ENCODE measurements at places on chromosomes 12 and 14. TPM values are rescaled to one million over a fixed set of nuclear protein-coding genes. Genes with fewer than 3 reads are reported as not detected.

DNA sequence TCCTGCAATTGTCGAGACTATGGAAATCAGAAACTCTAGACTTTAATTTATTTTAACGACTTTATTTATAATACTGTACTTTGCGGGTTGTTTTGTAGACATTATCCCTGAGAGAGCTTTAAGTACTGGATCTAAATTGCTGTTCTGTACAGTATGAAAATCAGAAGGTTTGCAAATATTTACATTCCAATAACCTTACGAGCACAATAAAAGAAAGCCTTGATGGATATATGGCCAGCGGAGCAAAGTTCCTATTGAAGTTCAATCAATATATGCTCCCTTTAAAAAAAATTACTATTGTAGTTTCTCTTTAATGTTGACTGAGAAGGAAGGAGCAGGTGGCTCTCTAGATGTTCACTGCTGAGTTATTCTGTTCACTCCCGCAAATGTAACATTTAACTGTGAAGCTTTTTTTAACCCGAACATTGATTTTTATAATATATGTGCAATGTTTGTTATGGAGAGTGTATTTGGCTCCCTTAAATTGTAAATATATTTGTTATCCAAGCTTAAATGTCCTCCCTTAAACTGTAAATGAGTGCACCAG is 235.3 kb downstream of the PLCZ1 start:
- DNase-seq, result no peak

DNA sequence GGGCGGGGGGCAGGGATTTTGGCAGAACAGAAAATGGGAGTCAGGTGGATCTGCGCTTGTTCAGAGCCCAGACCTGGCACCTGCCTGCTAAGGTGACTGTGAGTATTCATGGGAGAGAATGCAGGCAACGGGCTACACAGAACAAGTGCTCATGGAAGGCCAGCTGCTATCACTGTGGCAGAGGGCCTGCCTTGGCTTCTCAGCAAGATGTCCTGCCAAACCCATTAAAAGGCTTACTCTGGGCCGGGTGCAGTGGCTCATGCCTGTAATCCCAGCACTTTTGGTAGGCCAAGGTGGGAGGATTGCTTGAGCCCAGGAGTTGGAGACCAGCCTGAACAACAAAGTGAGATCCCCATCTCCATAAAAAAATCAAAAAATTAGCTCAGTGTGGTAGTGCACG is 21.0 kb downstream of the DIO3 start:
- DNase-seq, result no peak

DNA sequence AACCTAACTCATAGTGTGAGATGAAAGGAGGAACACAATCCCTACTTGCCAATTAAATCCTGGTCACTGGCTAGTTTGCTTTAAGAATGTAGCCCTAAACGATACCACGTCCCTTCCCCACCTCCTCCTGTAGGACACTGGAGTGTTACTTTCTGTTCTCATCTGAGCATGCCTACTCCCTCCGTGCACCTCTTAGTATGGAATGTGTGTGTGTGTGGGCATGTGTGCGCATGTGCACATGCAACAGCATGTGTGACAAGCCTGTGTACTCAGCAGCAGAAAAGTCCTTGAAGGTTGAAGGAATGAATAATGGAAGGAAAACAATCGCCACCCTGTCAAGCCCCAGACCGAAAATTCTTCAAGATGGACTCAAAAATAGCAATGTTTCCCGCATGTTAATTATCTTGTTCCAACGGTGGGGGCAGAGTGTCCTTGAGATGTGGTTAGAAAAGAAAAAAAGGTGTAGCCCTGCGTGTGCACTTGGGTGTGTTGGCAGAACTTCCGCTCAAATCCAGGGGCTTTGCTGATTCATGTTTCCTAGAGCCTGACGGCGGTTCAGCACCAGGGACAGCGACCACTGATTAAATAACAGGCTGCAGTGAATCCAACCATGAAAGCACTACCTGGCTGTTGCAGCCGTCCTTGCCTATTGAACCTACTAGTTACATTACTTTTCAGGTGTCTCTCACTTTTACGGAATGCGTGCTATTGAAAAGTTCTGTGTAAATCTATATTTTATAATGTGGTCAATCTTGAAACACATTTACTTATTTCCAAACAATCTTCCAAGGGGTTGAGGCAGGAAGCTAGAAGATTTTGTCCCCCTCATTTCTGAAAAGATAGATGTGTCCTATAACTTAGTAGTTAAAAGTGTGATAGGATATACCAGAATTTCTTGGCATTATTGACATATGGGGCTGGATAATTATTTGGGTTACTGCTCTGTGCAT is 79.8 kb downstream of the SRRM4 start:
- DNase-seq, result peak; percentile 23

The ZDHHC22 gene
- not detected for total RNA-seq

GRCh38 chr12:92745856-92746550 is 43.2 kb downstream of the PLEKHG7 start:
- DNase-seq, result peak; percentile 31

DNA sequence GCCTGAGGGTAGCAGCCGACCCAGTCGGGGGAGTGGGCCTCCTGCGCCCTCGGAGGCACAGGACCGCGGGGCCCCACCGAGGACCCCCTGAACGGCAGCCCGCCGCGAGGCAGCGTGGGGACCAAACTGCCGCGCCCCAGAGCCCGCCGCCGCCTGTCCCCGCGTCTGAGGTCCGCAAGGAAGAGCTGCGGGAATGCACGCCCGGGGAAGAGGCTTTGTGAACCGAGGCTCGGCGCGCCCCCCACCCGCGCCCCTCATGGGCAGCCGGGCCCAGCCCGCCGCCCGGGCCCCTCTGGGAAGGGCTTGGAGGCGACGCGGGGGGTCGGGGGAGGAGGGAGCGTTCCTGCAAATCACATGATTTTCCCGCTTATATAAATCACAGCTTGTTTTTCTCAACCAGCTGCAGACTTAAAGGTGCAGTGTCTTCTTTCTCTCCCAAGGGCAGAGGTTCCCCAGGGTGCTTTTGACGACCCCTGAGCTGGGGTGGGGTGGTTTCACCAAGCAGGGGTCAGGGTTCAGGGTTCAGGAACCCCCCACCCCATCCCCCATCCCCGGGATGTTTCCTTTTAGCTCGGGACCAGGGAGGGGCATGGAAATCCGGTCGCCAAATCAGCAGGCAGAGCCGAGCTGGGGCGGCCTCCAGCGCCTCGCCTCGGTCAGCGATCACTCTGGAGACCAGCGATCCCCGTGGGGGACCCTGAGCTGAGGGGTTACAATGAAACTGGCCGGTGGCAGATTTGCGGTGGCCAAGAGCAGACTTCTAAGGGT is 44.7 kb upstream of the ATP23 start:
- DNase-seq, result peak; percentile 90

DNA sequence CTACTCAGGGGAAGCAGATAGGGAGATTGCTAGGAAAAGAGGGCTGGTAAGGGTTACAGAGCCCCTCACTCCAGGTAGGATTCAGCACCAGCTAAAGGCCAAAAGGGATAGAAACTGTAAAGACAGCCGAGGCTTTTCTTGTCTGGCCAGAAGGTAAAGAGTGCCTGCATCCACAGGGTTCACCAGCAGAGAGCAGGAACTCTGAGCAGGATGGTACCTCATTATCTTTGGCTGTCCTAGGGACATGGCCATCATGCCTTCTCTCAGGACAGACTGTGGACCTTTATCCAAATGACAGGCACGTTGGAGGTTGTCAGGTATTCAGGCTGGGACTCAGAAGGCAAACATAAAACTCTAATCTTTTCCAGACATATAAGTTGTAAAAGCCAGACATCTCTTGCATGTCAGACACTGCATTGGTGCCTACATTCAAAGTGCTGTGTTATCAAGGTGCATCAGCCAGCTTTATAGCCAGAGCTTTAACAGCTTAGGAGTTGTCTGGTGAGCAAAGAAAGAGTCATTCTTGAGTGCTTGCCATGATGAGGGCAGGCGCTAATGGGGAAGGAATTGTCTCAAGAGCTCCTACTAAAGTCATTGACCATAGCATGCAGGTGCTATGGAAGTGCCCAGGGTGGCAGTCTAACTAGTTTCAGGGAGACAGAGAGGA is 89.5 kb downstream of the PELI2 start:
- no peak for DNase-seq

- DNase-seq, result no peak
Observed at GRCh38 chr12:121947981-121948380, 29.6 kb downstream of the CFAP251 start.

GRCh38 chr12:99418379-99418778 is 229.2 kb upstream of the GARIN6 start:
- no peak for DNase-seq

- DNase-seq, result no peak
Observed at GRCh38 chr14:81285245-81285644, 64.5 kb upstream of the GTF2A1 start.

GRCh38 chr14:87067591-87067990 is 925.4 kb downstream of the GALC start:
- DNase-seq, result no peak

GRCh38 chr14:68359837-68360552 is 432.9 kb downstream of the ZFP36L1 start:
- DNase-seq, result peak; percentile 67

The SIX6 gene
- total RNA-seq, result not detected

GRCh38 chr14:74401504-74402241 is 24.3 kb downstream of the SYNDIG1L start:
- DNase-seq, result no peak

GRCh38 chr12:129615001-129615400 is 288.8 kb downstream of the TMEM132D start:
- DNase-seq, result no peak

The SOAT2 gene
- not detected for total RNA-seq

DNA sequence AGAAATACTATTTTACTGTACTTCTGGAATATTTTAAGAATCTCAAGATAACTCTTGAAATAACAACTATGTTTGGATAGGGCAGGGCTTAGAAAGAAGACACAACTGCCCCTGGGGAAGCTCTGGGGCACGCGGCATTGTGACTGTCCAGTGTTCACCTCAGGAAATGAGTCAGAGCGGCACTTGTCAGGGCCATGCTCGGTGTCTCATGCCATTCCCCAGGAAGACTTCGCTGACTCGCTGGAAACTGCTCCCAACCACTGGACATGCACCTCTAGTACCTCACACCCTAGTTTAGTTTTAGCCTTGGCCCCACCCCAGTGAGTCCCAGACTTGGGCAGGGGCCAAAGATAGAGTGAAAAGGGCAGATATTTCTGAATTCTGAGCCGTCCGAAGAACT is 192.0 kb downstream of the TTC7B start:
- DNase-seq, result no peak

- no peak for DNase-seq
Observed at GRCh38 chr14:91843437-91843836, 23.9 kb downstream of the TC2N start.

The CIPC gene
- 21.4 TPM for total RNA-seq

GRCh38 chr12:66319266-66319954 is 17.1 kb downstream of the HELB start:
- no peak for DNase-seq

The ADIPOR2 gene
- 21.5 TPM for total RNA-seq

DNA sequence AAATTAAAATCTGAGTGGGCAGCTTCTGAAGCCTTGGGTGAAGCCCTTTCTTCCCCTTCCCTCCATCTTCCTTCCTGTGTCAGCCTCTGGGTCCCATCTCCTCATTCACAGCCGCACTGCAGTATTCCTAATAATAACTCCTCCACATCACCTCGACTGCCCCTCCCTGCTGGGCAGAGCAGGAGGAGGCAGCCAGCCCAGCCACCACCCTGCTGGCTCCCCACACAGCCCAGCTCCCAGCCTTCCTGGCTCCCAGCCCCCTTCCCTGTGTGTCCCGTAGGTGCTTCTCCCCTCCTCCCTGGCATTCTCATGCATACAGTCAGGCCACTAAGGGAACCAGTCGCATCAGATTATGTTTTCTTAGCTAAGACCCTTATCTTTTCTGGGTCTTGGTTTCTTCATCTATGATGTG is 3.7 kb downstream of the IFFO1 start:
- DNase-seq, result no peak

- no peak for DNase-seq
Observed at GRCh38 chr14:64649383-64649998, 54.7 kb upstream of the PLEKHG3 start.

The LRRC10 gene
- not detected for total RNA-seq

- no peak for DNase-seq
Observed at GRCh38 chr14:42929806-42930480, 1323.3 kb downstream of the LRFN5 start.

DNA sequence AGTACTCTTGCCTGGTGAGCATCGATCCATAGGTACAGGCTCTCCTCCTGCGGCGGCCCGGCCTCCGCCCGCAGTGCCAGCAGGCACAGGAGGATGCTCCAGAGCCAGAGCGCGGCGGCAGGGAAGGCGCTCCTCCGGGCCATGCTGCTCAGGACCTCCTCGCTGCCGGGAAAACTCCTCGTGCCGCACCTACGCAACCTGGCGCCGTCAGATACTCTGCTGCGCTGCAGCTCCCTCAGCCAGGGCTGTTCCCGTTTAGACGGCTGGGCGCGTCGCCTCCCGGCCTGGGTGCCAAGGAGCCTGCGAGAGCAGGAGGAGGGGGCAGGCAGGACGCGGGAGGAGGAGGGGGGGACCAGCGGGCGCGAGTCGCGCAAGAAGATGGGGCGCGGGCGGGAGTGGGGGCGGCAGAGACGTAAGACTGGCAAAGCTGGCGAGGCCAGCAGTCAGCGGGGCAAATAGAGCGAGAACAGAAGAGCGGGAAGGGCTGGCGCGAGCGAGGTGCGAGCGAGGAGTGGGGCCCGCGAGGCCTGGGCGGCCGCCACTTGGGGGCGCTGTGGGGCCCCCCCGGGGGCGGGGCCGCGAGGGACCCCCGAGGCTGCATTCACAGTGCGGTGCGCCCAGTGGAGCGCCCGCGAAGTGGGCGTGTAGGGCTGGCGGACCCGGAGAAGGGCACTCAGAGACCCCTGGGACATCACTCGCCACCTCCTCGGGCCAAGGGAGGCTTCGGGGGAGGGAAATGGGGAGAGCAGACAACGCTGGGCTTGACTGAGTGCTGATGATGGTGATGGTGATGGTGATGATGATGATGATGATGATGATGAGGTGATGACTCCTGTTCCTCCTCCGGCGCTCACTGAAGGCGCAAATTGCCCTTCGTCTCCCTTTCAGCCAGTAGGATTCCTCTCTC is at the start of gene WIF1:
TSS of gene WIF1 (minus strand) at position 257 of the 907 bp plus-strand sequence. CDS start at position 143, 114 bp downstream.
- no peak for DNase-seq

DNA sequence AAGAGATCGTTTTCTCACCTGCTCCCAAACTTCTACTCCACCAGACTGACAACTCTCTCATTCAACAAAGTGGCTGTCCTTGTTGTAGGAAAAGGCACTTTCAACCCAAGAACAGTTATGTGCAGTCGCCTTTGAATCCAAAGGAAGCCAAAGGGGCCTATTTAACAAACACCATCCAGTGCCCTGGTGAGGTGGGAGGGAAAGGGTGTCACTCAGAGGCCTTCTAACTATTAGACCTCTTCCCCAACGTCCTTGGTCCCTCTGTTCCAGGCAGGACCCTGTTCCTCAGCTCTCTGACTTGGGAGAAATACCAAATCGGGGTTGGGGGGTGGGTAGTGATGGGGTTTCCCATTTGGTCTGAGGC is 3.2 kb downstream of the SIX4 start:
- DNase-seq, result no peak

The NRIP2 gene
- total RNA-seq, result 6.3 TPM

GRCh38 chr14:74906925-74907521 is 16.0 kb downstream of the RPS6KL1 start:
- DNase-seq, result no peak

- no peak for DNase-seq
Observed at GRCh38 chr12:52280319-52280795, 5.9 kb downstream of the KRT86 start.
